ENCODE measurements at places on chromosomes 3 and 15.

DNA sequence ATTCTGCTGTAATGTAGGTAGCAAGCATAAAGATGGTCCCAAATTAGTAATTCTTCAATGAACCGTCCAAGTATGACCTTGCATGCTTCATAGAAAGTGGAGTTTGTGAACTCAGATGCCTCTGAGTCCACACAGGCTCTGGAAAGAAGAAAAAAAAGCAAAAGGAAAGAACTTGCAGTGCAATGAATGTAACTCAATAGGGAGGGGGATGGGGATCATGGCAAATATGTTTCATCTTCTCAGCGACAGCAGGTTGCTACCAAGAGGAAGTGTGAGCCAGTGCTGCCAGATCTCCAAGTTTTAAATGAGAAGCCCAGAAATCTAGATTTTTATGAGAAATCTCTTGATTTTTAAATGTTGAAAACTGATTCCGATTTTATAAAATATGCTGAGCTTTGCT, 50.3 kb downstream of the IL20RB start:
- no peak for DNase-seq

DNA sequence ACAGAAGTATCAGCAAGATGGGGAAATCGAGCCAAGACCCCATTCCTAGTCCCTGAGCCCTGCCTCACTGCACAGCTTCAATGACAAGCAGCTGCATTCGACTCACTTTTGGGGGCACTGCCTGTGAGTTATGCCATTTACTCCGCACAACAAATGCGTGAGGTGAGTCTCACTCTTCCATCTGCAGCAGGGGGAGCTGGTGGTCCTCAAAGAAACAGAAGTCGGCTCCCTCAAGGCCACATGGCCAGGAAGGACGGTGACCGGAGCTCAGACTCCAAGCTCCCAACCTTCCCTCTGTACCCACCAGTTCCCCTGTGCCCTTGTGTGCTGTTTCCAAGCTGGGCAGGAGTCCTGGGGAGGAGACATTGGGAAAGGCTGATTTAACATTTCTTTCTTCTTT, 127.7 kb upstream of the IQSEC1 start:
- DNase-seq = no peak

DNA sequence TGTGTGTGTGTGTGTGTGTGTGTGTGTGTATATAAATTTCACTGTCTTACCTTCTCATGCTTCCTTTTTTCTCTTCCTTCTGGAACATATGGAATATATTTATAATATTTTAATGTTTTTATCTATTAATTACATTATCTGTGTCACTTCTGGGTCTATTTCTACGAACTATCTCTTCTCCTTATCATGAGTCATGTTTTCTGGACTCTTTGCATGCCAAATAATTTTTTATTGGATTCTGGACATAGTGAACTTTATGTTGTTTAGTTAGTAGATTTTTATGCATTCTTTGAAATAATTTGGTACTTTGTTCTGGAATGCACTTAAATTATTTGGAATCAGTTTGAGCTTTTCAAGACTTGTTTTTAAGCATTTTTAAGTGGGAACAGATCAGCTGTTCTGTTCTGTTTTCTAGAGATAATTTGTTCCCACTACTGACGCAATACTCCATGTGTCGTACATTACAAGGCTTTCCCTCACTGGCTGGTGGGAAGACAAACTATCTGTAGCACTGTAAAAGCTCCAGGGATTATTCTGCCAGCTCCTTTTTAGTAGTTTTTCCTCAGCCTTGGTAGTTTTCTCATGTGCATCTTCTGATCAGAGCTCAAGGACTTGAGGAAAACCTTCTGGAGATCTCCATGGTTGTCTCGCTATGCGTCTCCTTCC, 302.0 kb downstream of the CLSTN2 start:
- no peak for DNase-seq

DNA sequence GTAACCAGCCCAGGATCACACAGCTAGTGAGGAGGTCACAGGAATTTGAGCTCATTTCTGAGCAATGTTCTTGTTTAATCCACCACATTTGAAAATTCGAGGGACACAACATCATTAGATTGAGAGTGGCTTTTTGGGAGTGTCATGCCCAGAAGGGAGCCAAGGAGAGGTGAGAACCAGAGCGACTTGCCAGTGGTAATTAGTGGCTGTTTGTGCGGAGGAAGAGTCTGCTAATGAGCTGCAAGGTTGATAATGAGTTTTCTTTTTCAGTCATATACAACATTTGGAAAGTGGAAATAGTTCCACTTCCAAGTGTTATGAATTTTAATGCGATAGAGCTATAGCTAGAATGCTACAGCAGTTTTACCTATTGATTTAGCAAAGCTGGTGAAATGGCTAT, 19.7 kb downstream of the GABRA5 start:
- no peak for DNase-seq

DNA sequence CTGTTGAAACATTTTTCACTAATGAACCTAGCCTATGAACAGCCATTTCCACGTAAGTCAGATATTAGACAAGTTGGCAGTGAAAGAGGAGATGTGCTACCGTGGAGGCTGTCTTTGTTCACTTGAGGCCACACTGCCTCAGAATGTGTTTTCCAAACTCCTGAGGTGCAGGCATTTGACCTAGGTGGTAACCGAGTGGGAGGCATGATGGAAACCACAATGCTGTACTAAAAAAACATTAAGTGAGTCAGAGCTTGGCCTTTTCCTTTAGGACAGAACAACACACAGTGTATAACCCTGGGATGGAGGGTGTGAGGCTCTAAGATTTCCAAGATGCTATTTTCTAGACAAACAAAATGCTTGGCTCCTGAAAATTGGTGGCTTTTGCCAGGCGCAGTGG, 406.3 kb downstream of the SOX2 start:
- peak; percentile 21 for DNase-seq

DNA sequence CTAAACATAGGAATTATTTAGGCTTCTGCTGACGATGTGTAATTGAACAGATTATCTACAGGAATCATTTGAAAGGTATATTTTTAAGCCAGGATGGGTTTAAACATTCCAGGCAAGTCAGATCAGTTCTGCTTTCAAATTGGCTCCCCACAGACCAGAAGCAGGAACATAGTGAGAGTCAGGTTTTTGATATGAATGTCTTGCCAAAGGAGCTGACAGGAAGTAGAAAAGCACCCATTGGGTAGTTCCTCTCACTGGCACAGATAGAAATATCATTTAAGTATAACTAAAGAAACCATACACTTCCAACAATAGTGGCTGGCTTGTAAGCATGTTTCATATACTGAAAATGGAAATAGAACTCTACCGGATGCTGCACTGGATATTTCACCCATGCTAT, 95.2 kb downstream of the CLDN1 start:
- no peak for DNase-seq

- no peak for DNase-seq
These were observed 6.8 kb upstream of the SNX22 start for GRCh38 chr15:64144565-64145281.

DNA sequence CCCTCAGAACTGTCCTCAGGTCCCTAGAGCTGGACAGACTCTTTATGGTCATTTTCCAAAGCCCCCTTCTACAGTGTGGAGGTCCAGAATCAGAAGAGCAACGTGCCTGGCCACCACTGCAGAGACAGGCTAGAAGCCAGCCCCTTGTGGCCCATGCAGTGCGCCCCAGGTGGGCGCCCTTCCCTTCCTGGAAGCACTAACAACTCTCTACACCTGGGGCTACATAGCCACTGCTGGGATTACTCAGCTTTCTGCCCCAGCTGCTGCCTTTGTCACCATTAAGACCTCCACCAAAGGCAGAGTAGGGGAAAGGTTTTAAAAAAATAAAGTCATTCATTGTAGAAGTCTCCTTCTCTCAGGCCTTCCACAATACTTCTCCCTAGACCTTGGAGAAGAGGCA, 2.3 kb downstream of the RASGRP1 start:
- DNase-seq = no peak

DNA sequence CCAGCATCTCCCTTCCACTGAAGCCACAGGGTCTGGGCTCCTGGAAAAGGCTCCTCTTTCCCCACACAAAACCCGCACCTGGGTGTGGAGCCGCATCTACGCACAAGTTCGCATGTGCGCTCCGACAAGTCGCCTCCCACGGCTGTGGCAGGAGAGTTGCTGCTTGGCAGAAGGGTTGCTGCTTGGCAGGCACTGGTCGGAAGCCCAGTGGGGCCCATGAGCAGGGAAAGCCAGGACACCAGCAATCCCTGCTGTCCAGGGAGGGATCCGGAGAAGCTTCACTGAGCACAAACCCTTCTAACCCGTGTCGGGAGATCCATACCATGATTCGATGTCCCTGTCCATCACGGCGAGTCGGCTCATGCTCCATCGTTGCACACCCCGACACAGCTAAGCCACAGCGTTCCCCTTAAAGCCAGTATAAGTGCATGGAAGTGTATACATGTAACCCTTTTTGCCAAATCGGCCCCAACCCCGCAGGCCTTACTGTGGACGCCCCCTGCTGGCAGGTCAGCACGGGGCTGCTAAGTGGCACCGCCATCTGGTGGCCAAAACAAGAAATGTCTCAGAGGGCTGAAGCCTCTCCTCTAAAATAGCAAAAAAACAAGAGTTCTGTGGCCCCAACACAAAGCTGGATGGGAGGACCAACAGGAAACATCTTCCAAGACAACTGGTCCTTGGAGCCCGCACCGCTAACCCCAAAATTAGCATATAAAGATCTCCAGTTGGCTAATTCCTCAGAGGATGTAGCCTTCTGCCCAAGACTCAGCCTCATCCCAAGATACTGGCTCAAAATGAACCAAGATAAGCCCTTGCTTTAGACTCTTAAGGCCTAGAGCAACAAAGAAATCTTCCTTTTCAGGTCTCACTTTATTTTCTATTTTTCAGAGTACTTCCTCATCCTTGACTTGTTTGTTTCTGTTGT, 8.3 kb downstream of the ANKRD63 start:
- no peak for DNase-seq

DNA sequence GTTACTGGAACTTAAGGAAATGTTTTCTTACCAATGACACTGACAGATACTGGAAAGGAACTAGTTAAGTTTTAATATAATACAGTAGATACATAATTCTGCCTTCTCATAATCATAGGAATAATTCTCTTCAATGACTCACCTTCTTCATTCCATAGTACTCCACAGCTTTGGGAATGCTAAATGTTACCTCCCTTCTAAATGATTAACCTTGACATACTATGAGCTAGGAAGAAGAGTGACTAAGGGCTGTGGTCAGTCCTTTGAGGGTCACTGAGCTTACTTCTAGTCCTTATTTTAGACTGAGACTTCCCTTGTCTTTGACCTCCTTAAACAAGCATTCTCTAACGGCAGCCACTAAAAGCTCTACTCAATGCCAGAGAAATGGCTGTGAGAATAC, 69.6 kb upstream of the PPIB start:
- no peak for DNase-seq

DNA sequence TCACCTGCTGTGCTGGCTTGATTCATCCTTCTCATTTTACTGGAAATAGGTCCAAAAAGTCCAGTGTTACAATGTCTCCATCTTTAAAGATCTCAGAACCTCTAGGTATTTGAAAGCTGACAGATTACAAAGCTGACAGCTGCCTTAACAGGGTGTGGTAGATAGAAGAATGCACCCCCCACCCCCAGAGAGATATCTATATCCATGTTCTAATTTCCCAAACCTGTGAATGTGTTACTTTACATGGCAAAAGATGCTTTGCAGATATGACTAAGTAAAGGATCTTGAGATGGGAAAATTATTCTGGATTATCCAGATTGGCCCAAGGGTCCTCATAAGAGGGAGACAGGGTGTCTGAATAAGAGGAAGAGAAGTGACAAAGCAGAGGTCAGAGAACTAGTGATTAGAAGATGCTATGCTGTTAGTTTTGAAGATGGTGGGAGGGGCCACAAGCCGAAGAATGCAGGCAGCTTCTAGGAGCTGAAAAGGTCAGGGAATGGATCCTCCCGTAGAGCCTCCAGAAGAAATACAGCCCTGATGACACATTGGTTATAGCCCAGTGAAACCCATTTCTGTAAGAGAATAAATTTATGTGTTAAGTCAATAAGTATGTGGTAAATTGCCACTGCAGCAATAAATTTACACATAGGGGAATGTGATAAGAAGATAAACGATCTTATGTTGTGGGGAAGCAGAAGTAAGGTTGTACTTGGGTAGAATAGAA, 21.5 kb upstream of the FSTL1 start:
- no peak for DNase-seq

- DNase-seq = no peak
These were observed 76.2 kb downstream of the IMPG2 start for GRCh38 chr3:101244212-101244575.

GRCh38 chr3:87873136-87873535, 185.7 kb downstream of the CGGBP1 start:
- no peak for DNase-seq

GRCh38 chr3:170614214-170614966, 28.5 kb upstream of the SLC7A14 start:
- peak; percentile 70 for DNase-seq

DNA sequence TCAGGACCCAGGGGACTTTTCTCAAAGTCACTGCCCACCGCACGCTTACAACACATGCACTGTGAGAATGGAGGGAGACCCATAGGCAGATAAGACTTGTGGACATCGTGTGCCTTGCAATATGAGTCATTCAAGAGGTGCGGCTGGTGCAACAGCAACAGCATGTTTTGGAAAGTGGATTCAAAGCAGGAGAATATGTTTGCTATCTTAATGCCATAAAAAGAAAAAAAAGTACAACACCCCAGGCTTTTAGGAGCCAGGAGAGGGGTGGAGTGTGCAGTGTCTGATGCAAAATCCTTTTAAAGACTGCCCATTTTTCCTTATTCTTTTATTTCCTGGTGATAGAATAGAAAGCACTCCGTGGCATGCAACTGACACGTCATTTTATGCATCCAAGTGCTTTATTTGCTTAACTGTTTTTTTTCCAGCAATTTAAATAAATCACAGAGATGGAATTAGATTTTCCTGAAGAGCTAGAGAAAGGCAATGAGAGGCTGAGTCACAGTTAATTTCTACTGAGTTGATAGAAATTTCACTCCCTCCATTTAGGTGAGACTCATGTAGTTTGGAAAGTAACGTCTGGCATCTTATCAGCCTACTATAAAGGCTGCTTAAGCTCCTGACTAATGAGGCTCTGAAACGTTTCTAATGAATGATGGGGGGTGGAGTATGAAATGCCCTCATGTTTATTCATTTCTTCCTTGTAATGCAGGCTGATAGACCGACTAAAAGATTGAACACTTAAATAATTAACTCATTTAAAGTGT, 96.4 kb downstream of the NSUN3 start:
- peak; percentile 35 for DNase-seq
